ENCODE measurements at places on chromosomes 6 and 20. TPM values are rescaled to one million over a fixed set of nuclear protein-coding genes. Genes with fewer than 3 reads are reported as not detected.

SIRPB1 gene
- 0.56 TPM for polyA plus RNA-seq

- no peak for DNase-seq
Observed at GRCh38 chr20:16096756-16097326, 476.4 kb downstream of the KIF16B start.

GRCh38 chr20:25011831-25012241 is 19.3 kb upstream of the APMAP start:
- no peak for DNase-seq

- no peak for DNase-seq
Observed at GRCh38 chr20:33914919-33915318, 78.8 kb upstream of the RALY start.

GRCh38 chr6:125120054-125120590 is 33.5 kb upstream of the TPD52L1 start:
- DNase-seq, result no peak

GRCh38 chr6:157695301-157696040 is 127.6 kb upstream of the SNX9 start:
- no peak for DNase-seq

- DNase-seq, result no peak
Observed at GRCh38 chr6:27668442-27669294, 195.8 kb upstream of the ZNF184 start.

DNA sequence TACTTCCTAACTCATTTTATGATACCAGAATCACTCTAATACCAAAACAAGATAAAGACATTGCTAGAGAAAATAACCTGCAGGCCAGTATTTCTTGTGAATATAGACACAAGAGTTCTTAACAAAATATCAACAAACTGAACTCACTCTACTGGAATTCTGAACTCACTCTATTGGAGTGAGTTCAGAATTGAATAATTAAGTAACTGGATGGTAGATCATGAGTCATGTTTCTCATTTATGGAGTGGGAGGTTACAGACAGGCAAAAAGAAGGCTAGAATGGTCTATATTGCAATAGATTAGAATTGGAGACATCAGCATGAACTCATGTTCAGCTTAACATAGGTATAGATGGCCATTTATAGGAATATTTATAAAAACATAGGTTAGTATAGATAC is 26.6 kb upstream of the C6orf58 start:
- DNase-seq, result no peak

PRR18 gene
- polyA plus RNA-seq, result 0.27 TPM

DNA sequence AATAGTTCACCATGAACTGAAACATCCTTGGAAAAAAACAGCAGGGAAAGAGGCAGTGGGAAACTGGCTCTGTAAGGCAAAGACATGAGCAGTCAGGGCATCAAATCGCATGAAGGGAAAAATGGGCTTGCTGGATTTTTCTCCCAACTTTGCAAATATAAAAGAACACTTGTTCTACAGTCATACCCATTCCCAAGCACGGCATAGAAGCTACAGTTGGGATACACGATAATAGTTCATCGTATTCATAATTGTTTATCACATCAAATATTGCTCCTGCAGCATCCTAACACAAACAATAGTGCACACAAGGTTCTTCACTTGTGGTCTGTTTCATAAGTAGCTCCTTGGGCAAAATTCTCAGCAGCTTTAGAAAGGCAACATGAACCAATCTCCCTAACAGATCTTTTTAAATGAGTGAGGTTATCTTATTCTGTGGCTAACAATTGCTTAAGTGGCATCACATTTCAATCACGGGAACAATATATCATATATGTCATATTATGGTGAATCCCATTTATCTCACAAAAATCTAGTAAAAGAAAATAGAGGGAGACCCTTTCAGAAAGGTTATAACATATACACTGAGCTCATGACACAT is 243.9 kb downstream of the PKHD1 start:
- DNase-seq, result no peak

- DNase-seq, result no peak
Observed at GRCh38 chr6:166747644-166748595, 120.9 kb upstream of the RPS6KA2 start.

GRCh38 chr6:3352678-3353077 is 93.9 kb downstream of the PSMG4 start:
- DNase-seq, result no peak

NOX3 gene
- polyA plus RNA-seq, result 1.7 TPM

- no peak for DNase-seq
Observed at GRCh38 chr20:32806356-32806755, 13.4 kb upstream of the MAPRE1 start.

NMBR gene
- polyA plus RNA-seq, result 0.33 TPM

- DNase-seq, result no peak
Observed at GRCh38 chr6:126440923-126441322, 101.0 kb downstream of the CENPW start.

DNA sequence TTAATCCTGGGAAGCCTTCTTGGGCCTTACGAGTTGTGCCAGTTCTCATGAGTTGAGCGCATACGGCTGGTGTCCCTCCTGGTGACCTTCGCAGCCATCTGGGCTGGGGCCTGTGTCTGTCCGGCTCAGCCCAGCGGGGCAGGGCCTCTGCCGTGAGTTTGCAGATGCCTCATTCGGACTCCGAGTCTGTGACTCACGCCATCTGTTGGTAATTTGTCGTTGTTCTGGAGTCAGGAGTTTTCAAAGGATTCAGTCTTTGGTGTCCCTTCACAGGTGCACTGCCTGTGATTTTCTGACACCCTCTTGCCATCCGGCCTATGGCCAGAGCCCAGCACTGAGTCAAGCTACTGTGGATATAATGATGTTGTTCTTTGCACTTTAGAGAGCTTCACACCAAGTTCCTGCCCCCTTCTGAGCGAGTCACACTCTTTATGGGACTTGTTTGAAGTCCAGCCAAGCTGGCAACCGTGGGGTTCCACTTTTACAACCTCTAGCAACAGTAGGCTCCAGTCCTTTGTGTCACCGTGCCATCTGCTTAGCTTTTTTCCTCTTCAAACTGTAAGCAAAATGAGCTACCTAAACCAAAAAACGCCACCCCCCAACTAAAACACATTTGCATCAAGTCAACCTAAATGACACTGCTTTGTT is 175.6 kb downstream of the AIG1 start:
- DNase-seq, result no peak

DNA sequence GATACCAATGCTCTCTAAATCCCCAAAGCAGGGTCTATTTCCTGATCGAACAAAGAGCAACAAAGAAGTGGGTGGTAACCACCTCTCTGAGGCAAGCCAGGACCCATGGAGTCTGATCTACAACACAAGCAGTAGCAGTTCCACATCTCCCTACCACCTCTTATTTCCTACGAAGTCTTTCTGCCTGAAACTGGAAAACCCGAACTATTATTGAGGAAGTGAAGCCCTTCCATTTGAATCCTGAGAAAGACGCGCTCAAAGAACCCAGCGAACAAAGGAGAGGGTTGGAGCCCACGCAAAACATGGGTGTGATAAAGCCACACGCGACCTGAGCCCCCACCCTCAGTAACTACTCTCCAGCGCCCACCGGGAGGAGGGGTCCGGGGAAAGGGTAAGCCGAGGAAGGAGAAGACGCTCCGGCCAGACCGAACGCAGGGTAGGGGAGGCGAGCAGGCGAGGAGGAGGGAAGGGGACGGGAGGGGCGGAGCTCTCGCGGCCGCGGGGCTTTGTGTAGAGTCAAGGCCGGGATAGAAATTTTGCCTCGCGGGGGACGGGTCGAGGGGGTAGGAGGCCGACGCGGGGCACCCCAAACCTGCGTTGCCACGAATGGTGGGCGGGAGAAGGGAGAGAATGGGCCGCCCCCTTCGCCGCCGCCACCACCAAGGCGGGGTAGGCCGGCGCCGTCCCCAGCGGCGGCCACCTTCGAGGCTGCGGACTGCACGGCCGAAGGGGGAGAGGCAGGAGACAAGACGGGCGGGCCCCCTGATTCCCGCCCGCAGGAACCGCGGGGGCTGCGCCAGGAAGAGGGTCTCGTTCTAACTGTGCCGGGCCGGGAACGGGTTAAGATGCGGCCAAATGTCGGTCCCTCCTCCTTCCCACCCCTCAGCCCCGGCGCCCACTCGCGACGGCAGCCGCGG is 802 bp downstream of the HDAC2 start:
- DNase-seq, result peak; percentile 64

DNA sequence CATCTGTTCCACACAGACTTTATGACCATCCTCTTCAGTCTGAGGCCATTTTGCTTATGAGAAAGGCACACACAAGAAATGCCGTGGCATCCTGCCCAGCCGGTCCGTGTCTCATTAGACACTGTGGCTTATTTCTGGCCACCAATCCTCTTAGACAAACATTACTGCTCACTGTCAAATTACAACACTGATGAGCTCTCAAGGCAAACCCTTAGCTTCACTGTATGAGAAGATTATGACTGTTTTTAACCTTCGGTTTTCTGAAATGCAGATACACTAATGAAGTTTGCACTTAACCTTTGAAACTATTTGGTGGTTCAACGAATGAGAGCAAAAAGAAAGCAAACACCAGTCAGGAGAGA is 50.5 kb upstream of the DST start:
- DNase-seq, result no peak

FAM162B gene
- 6.1 TPM for polyA plus RNA-seq

GRCh38 chr6:125791151-125791819 is 525 bp downstream of the NCOA7 start:
- no peak for DNase-seq

DNA sequence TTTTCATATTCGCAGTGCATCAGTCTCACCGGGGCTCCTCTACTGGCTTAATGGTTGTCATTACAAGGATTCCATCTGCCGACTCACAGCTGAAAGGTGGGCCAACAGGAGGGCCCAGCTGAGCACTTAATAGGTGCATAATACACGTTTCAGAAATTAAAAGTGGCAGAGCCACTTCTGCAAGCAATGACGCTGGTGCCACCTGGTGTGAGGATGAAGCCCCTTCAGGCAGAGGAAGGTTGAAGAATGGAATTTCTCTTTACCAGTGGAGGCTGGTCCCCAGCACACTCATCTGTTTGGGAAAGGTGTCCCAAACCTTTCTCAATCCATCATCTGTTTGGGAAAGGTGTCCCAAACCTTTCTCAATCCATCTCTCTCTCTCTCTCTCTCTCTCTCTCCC is 8.2 kb upstream of the STMND1 start:
- DNase-seq, result no peak

DNA sequence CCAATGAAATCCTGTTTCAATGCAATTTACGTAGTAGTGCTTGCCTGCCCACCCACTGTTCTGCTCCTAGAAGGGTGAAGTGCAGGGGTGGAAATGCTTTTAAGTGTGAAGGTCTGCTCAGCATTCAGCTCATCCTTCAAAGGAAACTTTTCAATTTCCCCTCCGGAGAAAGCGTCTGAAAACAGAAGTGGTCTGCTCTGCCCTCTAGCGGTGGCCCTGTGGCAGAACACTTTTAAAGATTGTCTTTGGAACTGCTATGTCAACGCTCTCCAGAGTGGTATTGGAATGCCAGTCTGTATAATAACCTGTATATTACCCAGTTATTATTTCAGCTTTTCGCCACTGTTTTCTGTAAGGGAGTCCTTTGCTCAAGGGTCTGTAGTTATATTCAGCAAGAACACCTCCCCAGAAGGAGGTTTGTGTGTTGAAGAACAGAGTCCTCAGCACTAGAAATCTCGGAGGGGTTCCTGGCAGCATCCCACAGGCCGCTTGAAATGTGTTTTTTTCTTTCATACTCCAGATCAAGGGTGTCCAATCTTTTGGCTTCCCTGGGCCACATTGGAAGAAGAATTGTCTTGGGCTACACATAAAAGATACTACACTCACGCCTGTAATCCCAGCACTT is 63.1 kb upstream of the KLHL31 start:
- no peak for DNase-seq

SLX4IP gene
- 10.7 TPM for polyA plus RNA-seq

GRCh38 chr6:43037197-43037596 is 15.8 kb downstream of the RRP36 start:
- no peak for DNase-seq

DNA sequence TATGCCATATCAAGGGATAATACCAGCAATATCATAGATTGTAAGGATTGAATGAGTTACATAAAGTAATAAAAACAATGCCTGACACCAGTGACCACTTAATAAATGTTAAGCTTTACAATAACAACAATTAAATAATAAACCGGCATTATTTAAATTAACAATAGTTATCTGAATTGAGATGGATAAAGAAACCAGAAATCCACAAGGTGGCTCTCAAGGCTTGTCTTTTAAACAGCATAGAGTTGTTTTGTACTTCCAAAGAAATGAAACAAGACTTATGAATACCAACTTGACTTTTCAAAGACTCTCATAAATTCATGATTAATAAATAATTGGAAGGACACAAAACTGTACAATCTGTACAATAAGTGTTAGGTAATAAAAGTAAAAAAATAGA is 203.1 kb downstream of the ASCC3 start:
- no peak for DNase-seq

DNA sequence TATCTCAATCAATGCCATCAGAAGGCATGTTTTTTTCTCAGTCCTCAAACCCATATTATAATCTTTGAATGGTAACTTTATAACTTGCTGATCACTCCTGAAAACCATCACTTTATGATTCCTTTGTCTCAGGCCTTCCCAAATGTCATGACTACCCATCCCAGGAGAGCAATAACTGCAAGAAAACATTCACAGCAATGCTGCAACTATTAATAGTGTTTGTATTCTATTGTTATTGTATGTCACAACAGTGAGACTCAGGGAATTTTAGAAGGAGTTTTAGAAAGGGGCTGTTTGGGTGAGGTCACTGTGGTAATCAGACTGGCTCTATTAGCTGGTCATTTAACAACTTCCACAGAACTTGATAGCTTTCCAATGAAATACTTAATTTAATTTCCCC is 301.4 kb upstream of the TBX18 start:
- no peak for DNase-seq

DNA sequence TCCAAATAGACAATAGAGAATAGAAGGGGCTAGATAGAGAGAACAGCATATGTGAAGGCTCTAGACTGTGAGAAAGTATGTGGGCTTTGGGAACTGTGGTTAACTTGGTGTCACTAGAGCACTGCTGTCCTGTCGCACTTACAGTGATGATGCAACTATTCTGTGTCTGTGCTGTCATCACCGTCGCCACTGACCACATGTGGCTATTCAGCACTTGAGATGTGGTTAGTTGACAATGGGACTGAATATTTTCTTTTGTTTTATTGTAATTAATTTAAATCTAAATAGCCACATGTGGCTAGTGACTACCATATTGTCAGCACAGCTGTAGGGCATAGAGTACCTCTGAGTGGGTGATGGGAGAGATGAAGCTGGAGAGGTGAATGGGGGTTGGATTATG is 39.0 kb upstream of the IFNGR1 start:
- no peak for DNase-seq

- no peak for DNase-seq
Observed at GRCh38 chr6:157403686-157404051, 22.7 kb downstream of the ZDHHC14 start.

DNA sequence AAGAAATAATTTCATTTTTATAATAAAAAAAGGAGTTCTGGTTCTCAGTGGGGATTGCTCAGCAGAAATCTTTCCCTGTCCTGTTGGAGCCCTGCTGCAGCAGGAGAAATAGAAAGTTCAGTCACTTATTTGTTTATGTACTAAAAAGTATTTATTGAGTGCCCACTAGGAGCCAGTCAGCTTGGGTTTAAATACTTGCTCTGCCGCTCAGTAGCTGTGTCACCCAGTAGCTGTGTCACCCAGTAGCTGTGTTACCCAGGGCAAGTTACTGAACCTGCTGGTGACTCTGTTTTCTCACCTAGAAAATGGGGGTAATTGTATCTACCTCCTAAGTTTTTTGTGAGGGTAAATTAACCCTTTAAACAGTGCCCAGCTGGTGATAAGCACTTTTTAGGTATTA is 32.9 kb downstream of the FOXF2 start:
- DNase-seq, result no peak

All from renal cortex interstitium (tissue), 15 donors.